CD4-positive, alpha-beta memory T cell (primary cell): ENCODE measurements at places on chromosomes 5 and 9. TPM values are rescaled to one million over a fixed set of nuclear protein-coding genes. Genes with fewer than 3 reads are reported as not detected.
A peak's percentile ranks its signal among the peaks of the same experiment; 100 is the strongest.

DNA sequence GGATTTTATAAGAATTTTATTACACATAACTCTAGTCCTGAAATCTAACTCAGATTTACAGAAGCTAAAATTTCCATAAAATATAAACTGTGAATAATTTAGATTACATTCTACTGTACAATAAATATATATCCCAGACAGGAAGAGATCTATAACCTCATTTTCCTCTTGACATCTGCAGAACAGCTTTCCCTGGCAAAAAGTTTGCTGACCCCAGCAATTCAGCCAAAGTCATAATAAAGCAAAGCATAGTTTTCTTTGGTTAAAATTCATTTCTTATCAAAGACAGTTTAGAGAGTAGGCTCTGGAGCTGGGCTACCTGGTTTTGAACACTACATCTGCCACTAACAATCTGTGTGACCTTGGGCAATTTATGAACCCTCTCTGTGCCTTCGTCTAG lies 372.5 kb downstream of the CAAP1 start:
- no peaks in the 10 kb centered on the region for H3K27me3 ChIP-seq
- DNase-seq = no peak
- H3K27ac ChIP-seq = no peak overlapping the region
- H3K36me3 ChIP-seq = no peaks in the 10 kb centered on the region
- H3K4me3 ChIP-seq = no peak overlapping the region
- H3K4me1 ChIP-seq = no peaks in the 10 kb centered on the region

GRCh38 chr5:137752905-137753690 lies 1.1 kb downstream of the HNRNPA0 start:
- H3K27me3 ChIP-seq = no peaks in the 10 kb centered on the region
- peaks cover 33% of the 10 kb centered on the region for H3K4me1 ChIP-seq
- peak; percentile 38 for DNase-seq
- peak overlapping the region; percentile 100 for H3K27ac ChIP-seq

- no peak overlapping the region for H3K4me3 ChIP-seq
- no peak overlapping the region for H3K27ac ChIP-seq
- DNase-seq = no peak
These were observed 1.6 kb upstream of the NIPSNAP3A start for GRCh38 chr9:104745852-104746251.

- H3K4me3 ChIP-seq = no peak overlapping the region
- no peak overlapping the region for H3K27ac ChIP-seq
- H3K27me3 ChIP-seq = no peaks in the 10 kb centered on the region
These were observed 512.2 kb upstream of the ADAMTS16 start for GRCh38 chr5:4627929-4628328.

DNA sequence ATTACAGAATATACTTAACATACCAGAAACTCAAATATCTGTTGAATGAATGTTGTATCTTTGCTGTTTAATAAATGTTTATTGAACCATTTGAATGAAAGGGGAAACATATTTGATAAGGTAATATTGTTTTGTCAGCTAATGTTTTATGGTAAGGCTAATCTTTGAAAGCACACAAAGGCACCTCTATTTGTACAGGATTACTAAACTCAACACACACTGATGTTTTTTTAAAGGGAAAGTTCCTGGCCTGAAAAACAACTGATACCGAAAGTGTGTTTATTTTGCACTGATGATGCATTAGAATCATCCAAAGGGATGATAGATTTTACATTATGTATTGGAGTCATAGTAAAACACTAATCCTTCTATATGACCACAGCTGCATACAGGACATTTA lies 82.5 kb downstream of the ADCY2 start:
- no peak overlapping the region for H3K4me3 ChIP-seq
- H3K4me1 ChIP-seq = no peaks in the 10 kb centered on the region
- H3K36me3 ChIP-seq = no peaks in the 10 kb centered on the region
- no peak overlapping the region for H3K27ac ChIP-seq

DEPDC1B gene
- 0.19 TPM for total RNA-seq

ADAMTS16 gene
- not detected for total RNA-seq
